ENCODE measurements at places on chromosomes 5 and 9.

DNA sequence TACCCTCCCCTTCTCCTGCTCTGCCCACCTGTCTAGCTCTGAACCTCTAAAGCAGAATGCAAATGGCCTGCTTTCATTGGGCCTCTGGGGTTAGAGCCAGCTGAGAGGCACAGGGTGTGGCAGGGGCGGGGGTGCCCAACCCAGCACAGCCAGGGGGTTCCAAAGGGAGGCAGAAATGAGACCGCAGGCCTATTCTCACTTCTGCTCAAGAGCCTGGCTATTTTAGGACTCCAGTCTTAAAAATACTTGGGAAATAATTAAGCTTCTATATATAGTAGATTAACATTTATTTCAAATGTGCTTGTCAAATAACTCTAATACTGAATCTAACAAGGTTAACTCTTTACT, 5.7 kb downstream of the QSOX2 start:
- DNase-seq, result peak; percentile 59

DNA sequence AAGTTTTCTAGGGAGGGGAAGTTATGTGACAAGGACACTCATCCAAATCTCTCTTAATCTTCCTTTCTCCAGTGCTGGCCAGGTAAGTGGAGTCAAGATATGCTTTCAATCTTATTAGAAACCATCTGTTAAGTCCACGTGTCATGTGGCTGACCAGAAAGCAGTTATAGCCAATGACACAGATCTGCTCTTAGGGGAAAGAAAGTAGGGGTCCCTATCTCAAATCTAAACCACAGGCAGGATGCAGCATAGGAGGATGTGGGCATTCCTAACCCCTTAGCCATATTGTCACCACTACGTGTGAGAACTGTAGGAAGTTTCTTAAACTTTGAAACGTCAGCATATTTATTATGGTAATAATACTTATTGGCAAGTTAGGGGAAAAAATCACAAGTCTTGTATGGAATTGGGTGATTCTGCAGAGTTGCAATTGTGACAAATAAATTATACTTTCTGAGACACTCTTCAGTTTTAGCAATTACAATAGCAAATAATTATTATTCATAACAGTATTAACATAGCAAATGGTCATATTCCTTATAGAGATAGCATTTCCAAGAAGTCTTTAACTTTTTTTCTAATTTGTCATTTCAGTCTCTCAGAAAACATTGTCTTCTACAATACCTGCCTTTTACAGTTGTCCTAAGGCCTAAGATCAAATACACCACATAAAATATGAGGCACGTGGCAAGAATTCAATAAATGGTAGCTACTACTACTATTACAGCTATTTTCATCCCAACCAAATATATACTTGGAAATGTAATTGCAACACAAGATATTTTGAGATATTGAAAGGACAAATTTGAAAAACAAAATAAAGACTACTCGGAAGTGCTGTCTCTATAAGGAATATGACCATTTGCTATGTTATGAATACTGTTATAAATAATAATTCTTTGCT, 236.9 kb downstream of the PDE4D start:
- DNase-seq, result no peak

DNA sequence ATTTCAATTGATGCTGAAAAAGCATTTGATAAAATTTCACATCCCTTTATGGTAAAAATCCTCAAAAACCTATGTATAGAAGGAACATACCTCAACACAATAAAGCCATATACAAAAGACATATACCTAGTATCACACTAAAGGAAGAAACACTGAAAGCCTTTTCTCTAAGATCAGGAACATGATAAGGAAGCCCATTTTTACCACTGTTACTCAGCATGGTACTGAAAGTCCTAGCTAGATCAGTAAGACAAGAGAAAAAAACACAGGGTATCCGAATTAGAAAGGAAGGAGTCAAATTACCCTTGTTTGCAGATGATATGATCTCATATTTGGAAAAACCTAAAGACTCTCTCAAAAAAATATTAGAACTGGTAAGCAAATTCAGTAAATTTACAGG, 350.2 kb upstream of the PDE4D start:
- no peak for DNase-seq

DNA sequence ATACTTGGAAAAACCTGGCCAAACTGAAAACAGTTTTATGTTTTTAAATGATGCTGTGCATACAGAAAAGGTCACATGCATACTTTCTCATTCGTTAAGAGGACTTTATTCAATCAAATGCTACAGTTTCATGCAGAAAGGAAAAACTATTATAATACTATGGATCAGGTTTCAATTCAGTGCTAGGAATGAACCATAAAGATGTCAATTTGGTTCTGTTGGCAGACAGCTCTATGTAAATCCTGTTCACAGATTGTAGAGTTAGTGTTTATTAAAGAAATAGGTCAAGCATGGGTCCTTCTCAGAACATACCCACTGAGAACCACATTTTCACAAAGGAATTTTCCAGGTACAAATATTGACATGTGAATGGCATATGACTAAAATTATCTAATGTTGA, 57.1 kb downstream of the RETREG1 start:
- DNase-seq, result no peak

DNA sequence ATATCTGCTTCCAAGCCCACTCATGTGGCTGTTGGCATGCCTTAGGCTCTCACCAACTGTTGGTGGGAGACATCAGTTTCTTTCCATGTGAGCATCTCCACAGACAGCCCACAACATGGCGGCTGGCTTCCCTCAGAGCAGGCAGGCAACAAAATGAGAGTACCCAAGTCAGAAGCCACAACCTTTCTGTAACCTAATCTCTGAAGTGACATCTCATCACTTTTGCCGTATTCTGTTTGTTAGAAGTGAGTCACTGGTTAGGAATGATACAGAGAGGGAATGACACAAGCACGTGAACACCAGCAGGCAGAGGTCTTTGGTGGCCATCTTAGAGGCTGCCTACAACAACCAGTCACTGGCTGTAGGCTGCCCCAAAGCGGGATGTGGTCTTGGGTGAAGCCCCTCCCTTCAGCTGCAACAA, 88.6 kb upstream of the RASGRF2 start:
- DNase-seq, result no peak

- DNase-seq, result peak; percentile 85
Measured at GRCh38 chr5:132410451-132411303, 41.2 kb downstream of the SLC22A5 start.

DNA sequence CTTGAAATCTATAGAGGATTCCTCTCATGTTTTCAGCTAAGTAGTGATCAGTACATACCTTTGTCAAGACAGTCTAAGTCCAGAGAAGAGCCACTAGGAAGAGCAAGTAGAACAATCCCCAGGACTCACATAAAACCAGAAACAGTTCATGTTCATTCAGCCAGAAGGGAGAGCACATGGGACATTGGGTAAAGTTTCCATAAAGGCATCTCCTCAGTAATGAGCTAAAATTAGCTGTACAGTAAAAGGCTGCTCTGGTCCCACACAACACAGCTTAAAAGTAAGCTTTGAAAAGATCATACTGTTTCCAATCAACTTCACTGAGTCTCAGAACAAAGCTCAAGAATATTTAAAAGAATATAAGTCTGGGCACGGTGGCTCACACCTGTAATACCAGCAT, 32.4 kb downstream of the HOMER1 start:
- no peak for DNase-seq

DNA sequence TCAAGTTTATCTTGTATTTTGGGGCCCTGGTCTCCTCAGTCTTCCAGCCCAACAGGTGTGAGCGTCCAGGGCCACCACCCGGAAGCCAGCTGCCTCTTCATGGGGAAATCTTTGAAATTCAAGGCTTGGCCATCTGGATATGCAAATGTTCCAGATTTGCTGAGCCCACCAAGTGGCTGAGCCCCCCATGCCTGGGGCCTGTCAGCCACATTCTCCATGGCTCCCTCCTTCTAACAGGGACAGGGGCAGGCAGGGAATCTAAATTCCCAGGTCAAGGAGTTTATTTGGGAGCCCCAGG, 14.2 kb upstream of the CXXC5 start:
- no peak for DNase-seq

- DNase-seq, result no peak
Measured at GRCh38 chr9:133844881-133845410, 106.8 kb upstream of the SARDH start.

DNA sequence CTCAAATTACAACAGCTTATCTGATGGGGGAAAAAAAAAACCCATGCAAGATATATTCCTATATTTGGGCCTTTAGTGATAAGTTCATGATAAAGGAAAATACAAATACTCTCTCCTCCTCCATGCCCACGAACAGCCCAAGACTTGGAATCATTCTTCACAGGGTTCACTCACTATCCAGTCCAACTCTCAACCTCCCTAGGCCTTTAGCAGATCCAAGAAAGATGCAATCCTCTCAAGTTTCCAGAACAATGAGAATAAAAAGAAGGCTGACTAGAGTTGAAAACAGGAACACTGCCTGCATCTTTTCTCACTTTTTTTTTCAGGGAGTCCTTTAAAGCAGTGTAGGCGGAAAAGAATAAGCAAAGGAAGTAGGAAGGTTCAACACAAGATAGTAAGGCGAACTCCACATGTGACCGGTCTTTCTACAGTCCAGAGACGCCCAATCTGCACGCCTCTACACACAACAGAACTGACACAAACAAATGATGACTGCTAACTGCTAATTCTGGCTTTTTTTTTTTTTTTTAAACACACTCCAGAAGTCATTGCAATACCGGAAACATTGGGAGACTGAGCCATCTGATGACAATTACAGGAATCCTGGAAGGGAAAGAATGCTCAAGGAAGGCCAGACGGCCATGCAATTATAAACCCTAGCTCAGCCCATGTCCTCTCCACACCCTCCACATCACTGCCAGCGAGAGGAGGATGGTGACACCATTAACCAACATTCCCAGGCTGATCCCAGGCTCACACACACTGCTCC, 75.4 kb downstream of the BNC2 start:
- DNase-seq, result no peak

- DNase-seq, result no peak
Measured at GRCh38 chr5:138504799-138505198, 38.2 kb downstream of the ETF1 start.

GRCh38 chr5:6827526-6828219, 114.4 kb downstream of the TENT4A start:
- DNase-seq, result peak; percentile 35

DNA sequence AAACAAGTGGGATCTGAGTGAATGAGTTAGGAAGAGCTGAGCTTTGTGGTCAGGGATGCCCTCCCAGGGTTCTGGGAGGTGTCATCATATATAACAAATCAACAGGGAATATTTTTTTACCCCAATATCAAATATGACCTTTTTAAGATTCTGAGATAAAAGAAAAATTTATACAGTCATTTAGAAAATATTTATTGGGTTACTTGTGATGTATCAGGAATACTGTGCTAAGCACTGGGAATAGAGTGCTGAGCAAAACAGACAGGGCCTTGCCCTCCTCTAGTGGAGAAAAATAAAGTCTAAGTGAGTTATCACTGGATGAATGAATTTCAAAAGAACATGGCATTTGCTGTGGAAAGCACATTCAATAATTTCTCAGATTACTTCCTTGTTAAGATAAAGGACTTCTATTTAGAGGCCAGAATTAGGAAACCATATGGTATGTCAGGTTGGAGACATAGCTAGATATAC, 102.9 kb downstream of the BOD1 start:
- no peak for DNase-seq

DNA sequence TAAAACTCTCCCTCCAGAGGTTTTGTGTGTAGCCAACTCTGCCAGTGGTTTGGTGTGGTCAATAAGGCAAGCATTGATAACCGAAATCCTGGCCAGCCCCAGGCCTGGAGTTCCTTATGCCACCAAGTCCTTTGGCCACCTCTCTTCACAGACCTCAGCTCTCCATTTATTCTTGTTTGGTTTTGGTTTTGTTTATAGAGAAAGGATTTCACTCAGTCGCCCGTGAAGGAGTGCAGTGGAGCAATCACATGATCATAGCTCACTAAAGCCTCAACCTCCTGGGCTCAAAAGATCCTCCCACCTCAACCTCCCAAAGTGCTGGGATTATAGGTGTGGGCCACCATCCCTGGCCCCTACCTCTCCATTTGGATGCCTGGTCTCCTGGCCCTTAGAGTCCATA, 55.4 kb upstream of the PPARGC1B start:
- no peak for DNase-seq

- DNase-seq, result peak; percentile 45
Measured at GRCh38 chr5:36689225-36689624, 82.8 kb downstream of the SLC1A3 start.

GRCh38 chr5:137604348-137605095, 105.4 kb upstream of the SPOCK1 start:
- DNase-seq, result no peak

- DNase-seq, result no peak
Measured at GRCh38 chr9:137815256-137816255, 62.0 kb upstream of the CACNA1B start.

DNA sequence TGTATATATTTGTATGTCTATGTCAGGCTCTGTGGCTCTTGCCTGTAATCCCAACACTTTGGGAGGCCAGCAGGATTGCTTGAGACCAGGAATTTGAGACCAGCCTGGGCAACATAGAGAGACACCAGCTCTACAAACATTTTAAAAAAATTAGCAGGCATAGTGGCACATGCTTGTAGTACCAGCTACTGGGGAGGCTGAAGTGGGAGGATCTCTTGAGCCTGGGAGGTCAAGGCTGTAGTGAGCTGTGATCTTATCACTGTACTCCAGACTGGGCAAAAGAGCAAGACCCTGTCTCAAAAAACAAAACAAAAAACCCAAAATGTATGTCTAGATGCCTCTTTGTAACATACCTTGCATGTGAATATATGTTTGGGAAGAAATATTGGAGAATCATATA, 15.8 kb downstream of the ARRDC3 start:
- DNase-seq, result no peak

GRCh38 chr5:66143473-66144073, 527 bp upstream of the SREK1 start:
- DNase-seq, result no peak

- DNase-seq, result no peak
Measured at GRCh38 chr5:116441223-116441622, 133.4 kb downstream of the SEMA6A start.

- DNase-seq, result no peak
Measured at GRCh38 chr9:12516573-12516972, 176.6 kb upstream of the TYRP1 start.

DNA sequence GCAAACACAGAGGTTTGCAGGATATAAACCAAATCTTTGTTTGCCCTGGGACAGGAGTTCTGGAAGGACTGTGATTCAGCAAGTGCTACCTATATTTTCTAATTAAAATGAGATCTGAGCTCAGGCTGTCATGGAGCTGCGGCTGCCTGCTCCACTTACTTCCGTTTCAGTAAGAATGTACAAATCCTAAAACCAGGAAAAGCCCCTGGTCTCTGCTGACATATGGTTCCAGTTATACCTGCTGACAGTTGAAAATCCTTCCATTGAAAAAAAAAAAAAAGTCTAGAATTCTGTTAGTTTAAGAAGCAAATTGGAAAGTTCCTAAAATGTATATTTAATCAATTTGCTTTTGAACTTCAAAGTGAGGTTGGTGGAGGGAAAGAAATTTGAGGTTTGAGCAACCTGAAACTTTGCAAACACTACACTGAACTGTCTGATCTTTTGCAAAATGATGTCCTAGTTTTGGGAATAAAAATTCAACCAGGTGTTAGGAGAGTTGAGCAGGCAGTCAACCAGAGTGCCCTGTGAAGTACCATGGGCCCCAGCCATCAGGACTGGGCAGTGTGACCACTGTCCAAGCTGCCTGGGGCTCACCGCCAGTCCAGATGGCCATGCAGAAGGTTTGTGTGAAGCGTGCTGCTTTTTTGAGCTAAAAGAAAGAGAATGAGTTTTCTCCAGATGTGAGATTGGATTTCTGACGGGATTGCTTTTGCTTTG, 50.6 kb downstream of the SHB start:
- no peak for DNase-seq

GRCh38 chr9:83649515-83649914, 26.6 kb downstream of the IDNK start:
- DNase-seq, result no peak
